Retina (tissue), 1 donor: ENCODE measurements at places on chromosomes 3 and 15.

GRCh38 chr15:71788646-71789579 lies 21.4 kb upstream of the NR2E3 start:
- no peak for DNase-seq

DNA sequence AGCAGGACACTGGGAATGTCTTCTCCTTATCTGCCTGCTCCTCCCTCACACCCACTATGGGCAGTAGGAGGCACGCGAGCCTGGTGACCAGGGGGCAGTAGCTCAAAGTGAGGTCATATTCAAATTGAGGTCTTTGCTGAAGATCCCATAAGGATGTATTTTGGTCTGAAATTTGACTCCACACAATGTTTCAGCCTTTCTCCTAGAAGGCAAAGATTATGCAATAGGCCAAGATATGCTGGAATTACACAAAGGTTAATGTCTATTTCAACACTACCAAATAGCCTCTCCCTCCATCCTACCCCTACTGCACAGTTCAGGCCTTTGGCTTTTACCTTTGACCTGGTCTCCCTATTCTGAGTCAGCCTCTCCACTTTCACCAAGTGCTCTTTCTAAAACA lies 203.0 kb downstream of the TIGIT start:
- DNase-seq = no peak

DNA sequence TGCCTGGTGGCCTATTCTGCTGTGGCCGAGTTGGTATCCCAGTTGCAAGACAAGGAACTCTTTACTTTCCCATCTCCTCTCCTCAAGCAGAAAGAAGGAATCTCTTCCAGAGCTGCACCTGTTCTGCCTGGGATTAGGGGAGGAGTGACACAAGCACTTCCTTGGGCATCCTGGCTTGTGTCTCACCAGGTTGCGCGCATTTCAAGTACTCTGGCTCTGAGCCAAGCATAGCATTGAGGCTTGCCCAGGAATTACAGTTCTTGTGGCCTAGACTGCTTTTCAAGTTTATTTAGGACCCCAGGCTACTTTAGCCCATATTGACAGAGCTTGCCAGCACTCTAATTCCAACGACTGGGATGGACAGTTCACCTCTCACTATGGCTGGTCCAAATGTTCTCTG lies 150.5 kb downstream of the RSRC1 start:
- DNase-seq = no peak

DNA sequence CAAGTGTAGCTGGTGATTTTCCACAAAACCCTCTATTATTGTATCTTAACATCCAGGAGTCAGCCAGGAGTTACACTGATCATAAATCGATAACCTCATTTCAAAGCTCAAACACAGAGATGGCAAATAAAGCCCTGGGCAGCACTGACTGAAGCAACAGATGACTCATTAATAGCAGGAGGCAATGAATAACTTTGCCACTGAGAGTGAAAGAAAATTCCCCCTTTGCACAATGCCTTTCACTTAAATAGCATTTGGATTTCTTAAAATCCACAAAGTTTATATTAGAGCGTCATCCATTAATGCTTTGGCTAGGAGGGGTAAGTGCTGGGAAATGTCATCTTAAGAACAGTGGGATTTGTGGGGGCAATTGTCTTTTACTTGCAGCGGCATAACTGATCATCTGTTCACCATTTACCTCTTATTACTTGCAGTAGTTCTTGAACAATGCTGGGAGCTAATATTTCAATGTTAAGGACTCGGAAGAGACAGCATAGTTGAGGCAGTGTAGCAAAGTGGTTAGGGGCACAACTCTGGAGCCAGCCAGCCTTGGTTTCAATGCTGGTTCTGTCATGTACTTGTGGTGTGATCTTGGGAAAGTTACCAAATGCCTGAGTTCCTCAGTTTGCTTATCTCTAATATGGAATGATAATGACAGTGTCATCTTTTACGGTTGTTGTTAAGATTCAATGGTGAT lies 630.4 kb upstream of the TBL1XR1 start:
- DNase-seq = no peak

DNA sequence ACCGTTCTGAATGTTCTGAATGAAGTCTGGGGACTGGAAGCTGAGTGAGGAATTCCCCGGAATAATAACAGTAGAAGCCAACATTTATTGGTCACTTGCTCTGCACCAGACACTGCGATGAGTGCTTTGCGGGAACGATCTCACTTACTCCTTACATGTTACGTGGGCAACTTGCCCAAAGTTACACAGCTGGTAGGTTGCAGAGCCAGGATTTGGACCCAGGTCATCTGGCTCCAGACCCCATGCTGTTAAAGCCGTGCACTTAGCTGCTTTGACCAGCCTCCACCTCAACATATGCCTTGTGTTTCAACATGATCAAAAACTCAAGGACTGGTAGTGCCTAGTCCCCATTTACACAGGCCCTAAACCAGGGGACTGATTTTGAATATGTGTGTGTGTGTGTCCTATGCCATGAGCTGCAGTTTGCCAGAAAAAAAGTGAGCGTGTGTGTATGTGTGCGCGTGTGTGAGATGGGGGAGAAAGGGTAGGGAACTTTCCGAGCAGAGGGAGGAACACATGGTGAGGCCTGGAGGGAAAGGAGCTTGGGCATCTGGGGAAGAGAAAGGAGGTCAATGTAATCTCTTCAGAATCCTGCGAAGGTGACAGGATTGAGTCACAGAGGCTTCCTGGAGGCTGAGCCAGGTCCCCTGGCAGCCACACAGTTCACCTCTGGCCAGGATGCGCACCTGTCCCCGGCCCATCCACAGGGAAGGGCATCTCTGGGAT lies 28.9 kb downstream of the LINGO1 start:
- DNase-seq = no peak

DNA sequence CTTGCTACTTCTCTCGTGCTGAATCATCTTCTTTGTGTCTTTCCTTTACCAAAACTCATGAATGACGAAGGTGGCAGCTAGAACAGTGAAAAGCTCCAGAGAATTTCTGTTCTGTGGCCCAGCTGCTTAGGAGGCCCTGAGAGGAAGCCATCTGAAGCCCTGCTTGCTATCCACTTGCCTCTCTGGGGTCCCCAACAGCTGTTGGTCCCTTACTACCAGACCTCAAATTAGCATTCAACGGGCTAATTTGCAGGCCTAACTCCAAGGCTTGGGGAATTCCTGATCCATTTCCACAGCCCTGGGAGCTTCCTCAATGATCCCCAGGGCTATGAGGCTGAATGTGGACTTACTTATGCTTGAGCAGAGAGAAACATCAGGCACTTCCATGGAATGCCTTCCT lies 37.5 kb upstream of the FSTL1 start:
- DNase-seq = no peak

DNA sequence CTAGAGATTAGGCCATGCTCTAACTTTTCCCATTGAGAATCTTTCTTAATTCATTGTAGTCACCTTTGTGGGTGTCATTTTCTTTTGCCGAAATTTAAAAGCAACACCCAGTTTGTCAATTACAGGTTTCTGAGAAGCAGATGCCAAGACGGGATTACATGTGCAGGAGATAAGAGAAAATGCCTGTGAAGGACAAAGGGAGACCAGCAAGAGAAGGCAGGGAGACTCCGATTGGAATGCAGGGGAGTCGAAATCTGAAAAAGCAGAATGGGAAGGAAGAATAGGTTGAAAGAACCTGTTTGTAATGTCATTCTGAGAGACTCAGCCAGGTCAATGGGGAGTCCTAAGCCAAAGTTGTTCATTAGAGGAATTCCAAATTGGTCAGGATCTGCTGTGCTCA lies 3.6 kb upstream of the DPH6 start:
- DNase-seq = no peak

GRCh38 chr3:50633230-50633790 lies 16.4 kb downstream of the MAPKAPK3 start:
- no peak for DNase-seq

- no peak for DNase-seq
Measured at GRCh38 chr3:55857633-55858032, 370.5 kb upstream of the WNT5A start.

DNA sequence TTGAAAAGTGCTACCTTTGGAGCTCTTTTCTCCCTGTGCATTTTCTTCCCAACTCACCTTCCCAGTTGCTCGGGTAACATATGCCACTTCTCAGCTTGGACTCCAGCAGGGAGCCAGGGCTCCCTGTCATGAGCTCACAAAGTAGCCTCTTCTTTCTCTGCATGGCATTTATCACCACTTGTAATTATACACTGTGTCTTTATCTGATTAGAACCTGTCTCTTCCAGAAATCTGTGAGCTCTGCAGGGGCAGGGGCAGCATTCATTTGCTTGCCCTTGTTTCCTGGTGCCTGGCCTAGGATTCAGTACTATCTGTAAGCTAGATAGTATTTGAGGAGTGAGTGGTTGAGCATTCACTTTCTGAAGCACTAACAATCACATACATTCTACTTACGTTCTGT lies 100.9 kb downstream of the CLSTN2 start:
- DNase-seq = no peak

DNA sequence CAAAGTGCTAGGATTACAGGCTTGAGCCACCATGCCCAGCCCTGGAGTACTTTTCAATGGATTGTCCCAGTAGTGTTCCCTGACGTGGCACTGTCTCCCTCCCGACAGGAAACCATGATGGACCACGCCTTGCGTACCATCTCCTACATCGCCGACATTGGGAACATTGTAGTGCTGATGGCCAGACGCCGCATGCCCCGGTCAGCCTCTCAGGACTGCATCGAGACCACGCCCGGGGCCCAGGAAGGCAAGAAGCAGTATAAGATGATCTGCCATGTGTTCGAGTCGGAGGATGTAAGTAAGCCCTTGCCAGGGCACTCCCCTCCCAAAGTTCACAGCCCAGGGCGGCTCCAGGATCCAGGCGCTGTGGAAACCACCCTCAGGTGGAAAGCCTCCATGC lies 168.1 kb downstream of the NSMCE3 start:
- DNase-seq = no peak

GRCh38 chr3:10334459-10334858 lies 13.5 kb upstream of the SEC13 start:
- no peak for DNase-seq

DNA sequence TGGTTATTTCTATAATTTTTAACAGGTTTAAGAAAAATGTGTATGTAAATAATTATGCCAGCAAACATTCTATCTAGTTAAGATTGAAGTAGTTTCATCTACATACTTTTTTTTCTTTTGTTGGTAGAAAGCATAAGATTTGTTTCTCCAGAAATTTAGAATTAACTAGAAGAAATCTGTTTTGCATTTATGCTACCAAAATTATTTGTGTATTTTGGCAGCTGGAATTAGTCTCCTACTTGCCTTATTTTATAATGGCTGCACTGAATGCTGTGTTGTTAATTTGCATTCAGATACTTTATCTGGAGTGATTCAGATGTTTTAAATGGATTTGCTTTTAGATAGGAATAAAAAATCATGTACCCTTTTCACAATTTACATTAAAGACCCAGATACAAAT lies 100.2 kb upstream of the NAALADL2 start:
- DNase-seq = no peak

DNA sequence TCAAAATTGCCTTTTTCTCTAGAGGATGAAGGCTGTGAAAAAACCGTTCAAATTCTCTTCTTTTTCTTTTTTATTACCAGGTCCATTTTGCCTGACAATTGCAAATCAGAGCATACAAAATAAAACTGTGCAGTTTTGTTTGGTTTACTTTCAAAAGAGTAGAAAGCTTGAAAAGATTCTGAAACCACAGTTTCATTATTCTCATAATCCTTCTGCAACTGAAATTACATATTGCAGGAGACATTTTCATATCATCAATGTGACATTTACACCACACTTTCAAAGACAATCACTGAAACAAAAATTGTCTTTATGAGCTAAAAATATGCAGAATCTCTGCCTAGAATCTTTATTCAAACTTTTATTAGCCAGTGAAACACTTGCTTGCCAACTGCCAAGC lies 296.4 kb upstream of the TPRG1 start:
- no peak for DNase-seq

DNA sequence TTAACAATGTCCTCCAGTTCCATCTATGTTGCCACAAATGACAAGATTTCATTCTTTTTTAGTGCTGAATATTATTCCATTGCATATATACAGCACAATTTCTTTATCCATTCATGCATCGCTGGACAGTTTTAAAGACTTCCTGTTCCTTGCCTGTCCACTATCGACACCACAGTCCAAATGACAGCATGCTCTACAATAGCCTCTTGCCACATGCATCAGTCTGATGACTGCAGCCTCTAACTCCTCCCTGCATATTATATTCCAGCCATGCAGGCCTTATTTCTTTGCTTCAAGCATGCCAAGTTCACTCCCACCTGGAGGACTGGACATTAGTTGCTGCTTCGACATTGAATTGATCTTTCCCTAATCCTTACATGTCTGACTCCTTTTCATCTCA lies 306.2 kb downstream of the FOXP1 start:
- DNase-seq = no peak

GRCh38 chr3:163364717-163365116 lies 1713.6 kb downstream of the SI start:
- DNase-seq = no peak

DNA sequence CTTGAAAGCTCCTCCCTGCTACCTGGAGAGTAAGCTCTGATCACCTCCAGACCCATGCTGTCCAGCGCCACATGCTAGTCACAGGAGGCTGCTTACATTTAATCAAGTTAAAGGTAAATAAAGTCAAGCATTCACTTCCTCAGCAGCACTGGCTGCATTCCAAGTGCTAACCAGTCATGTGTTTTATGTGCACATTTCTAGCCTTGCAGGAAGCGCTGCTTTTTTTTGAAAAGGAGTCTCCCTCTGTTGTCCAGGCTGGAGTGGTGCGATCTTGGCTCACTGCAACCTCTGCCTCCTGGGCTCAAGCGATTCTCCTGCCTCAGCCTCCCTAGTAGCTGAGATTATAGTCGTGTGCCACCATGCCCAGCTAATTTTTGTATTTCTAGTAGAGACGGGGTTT lies 279.2 kb downstream of the GABRG3 start:
- no peak for DNase-seq

DNA sequence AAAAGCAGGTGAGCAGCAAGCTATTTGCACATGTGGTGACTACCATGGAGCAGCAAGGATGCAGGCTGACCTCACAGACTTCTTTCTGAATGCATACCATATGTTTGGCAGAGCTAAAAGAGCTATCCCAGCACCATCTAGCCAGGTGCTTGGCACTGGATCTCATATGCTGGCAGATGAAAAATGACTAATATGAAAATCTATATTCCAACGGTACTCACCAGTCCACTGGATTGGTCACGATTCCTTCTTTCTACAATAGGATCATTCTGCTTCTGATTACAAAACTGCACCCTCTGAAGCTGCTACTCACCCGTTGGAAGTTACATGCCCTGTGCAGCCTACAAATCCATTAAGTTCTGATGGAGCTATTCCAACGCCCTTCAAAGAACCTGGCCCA lies 714.3 kb upstream of the CFAP20DC start:
- no peak for DNase-seq

- no peak for DNase-seq
Measured at GRCh38 chr3:76550522-76551201, 489.2 kb upstream of the ROBO2 start.

- no peak for DNase-seq
Measured at GRCh38 chr3:18153571-18154173, 271.5 kb downstream of the SATB1 start.

- DNase-seq = no peak
Measured at GRCh38 chr15:38085114-38085513, 150.7 kb downstream of the TMCO5A start.

- no peak for DNase-seq
Measured at GRCh38 chr15:23854203-23854911, 167.3 kb upstream of the NDN start.

- no peak for DNase-seq
Measured at GRCh38 chr3:188974856-188975599, 196.7 kb upstream of the TPRG1 start.
